Activated T-cell treated with anti-CD3 and anti-CD28 coated beads for 4 hours (primary cell): ENCODE measurements at places on chromosomes 1 and 21.

DNA sequence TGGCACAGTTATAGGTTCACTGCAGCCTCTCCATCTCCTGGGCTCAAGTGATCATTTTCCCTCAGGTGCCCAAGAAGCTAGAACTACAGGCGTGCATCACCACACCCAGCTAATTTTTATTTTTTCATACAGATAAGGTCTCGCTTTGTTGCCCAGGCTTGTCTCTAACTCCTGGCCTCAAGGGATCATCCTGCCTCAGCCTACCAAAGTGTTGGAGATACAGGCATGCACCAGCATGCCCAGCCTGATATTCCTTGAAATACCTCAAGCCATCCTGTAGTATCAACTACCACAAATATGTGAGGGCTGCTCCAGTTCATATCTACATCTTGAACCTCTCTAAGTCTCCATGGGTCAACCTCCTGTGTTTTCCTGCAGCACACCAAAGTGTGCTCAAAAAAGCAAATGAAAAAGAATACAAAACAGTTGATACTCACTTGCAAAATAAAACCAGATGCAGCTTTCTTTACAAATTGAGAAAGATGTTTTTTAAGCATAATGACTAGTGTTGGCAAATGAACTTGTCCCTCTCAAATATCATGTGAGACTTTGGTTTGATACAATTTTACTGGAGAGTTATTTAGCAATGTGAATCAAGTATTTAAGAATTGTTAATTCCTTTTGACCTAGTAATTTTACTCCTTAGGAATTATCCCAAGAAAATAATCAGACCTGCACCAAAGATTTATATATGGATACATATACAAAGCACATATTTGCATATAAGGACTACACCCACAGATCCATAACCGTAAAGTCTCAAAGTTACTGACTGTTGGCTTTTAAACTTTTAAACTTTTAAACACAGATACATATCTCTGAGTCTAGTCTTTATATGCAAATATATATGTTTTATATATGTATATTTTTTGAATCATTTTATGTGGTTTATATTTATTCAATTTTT, 197.7 kb downstream of the NRIP1 start:
- DNase-seq: no peak

DNA sequence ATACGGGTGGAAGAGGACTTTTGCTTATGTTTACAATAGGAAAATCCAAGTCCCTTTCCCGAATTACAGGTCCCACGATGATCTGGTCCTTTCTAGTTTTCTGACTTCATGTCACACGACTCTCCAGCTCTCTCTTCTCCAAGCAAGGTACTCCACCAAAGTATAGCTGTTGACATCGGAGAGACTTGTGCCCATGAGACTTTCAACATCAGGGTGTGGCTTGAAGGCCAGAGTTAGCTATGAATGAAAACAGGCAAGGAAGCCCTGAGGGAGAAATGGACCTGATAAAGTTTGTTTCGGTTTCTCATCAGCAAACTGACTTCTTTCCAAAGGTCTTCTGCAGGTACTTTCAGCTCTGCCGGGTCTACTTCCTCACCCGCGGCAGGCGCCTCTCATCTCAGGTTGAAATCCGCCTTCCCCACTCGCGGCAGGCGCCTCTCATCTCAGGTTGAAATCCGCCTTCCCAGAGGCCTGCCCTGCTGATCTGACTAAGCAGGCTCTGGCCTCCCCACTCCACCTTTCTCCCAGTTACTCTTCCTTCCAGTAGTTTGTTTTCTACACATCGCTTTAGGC, 2.1 kb upstream of the PER3 start:
- no peak for DNase-seq

- DNase-seq: no peak
Measured at GRCh38 chr1:236545621-236546169, 21.9 kb downstream of the LGALS8 start.

DNA sequence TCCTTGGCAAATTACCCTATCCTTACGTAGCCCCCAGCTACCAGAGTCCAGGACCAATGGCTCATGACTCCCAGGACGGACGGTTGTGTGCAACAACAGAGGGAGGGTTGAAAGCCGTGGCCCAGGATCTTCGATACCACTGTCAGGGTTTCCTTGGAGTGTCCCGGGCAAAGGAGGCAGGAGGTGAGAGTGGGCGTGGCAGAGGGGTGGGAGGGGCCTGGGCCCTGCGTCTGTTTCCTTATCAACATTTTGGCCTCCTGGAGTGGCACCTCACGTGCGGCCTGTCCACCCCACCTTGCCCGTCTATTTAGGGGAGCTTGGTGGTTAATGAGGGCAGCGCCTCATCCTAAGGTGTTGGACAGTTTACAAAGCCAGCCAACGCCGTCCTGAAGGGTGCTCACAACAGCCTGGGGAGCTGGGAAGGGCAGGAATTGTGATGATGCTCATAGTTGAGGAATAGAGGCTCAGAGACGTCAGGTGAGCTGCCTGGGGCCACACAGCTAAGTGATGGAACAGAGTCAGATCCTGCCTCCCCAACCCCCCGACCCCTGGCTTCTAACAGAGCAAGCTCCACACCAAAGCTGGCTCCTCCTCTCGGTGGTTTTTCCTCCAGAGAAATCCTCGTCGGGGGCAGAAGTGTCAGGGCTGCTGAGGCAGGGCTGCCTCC, 17.4 kb upstream of the ARHGEF10L start:
- DNase-seq: no peak

DNA sequence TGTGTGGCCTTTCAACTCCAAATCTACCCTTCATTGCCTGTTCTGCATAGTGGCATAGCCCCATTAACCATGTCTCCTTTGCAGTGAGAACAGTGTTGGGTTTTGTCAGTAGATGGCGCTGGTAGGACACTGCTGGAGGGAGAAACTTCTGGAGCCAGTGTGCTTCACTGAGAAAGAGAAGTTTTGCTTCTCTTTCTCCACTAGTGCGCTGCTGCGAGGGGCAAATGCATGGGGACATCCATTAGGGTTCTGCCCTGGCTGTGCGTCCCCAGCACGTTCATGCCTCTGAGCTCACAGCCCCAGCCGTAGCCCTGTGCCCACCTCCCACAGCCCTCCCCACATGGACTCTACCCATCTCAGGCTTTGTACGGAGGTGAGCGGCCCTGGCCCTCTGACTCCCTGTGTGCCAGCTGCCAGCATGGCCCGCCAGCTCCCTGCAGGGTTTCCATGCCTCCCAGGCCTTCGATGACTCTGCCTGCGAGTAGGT, 53.1 kb downstream of the RIMS3 start:
- DNase-seq: peak; percentile 71
